GM10248 (cell line): ENCODE measurements at places on chromosomes 16 and 17.

GRCh38 chr17:17757391-17757791 is 76.1 kb downstream of the RAI1 start:
- DNase-seq, result no peak

- no peak for DNase-seq
Observed at GRCh38 chr17:38338053-38338452, 5.7 kb downstream of the GPR179 start.

DNA sequence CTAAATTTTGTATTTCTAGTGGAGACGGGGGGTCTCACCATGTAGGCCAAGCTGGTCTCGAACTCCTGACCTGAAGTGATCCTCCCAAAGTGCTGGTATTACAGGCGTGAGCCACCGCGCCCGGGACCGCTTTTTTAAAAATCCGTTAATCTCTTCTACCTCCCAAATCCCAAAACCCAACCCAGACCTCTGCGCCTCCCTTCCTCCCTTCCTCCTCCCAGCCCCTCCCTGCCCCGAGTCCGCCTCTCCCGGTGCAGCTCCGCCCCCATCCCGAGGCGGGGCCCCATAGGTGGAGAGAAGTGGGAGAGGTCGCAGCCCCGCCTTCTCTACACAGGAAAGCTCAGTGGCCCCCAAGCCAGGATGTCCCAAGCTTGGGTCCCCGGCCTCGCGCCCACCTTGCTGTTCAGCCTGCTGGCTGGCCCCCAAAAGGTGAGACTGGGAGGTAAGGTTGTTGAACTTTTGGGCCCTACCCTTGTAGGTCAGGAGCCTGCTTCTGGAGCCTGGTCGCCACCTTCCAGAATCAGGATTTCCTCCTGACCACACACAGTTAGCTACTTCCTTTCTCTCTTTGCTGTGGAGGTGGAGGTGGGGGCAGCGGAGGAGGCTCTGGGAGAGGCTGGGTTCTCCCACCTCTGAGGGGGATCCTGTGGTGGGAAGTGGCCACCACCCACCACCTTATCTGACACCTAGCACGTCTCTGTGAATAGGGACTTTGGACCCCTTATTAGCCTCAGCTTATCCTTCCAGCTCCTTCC is at the start of gene TMEM92:
Gene TMEM92 (plus strand): TSS at position 325 of the 755 bp plus-strand sequence. CDS start 36 bp downstream, at position 361.
- no peak for DNase-seq

- DNase-seq, result no peak
Observed at GRCh38 chr16:1181404-1182315, 28.8 kb downstream of the CACNA1H start.

GRCh38 chr17:69045646-69046045 is 15.1 kb downstream of the ABCA9 start:
- DNase-seq, result no peak

- DNase-seq, result peak; percentile 89
Observed at GRCh38 chr17:21457051-21458026, 81.2 kb downstream of the KCNJ12 start.
